ENCODE measurements at places on chromosomes 3 and 15.

GRCh38 chr15:44082558-44083157, 112.4 kb downstream of the FRMD5 start:
- peak; percentile 43 for DNase-seq

- no peak for DNase-seq
Observed at GRCh38 chr3:154458560-154458959, 28.6 kb upstream of the GPR149 start.

GRCh38 chr3:152197937-152198336, 70.8 kb upstream of the MBNL1 start:
- DNase-seq: no peak

- DNase-seq: no peak
Observed at GRCh38 chr15:41839781-41840491, 1.3 kb downstream of the PLA2G4B start.

DNA sequence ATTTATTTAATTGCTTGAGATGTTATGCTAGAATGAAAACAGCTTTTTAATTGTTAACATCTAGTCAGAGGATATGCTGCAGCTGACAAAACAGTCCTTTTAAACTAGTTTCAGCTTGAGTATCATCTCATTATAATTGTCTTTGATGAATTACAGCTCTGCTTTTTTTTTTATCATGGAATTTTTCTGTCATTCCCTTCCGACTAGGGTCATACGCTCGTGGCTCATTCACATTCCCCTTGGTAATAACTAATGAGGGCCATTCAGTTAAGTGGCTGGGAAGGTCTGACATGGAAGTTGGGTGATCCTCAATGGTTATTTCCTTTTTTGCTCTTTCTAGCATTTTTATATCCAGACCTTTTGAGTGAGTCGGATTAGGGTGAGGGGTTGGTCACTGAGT, 77.0 kb downstream of the PGPEP1L start:
- no peak for DNase-seq

DNA sequence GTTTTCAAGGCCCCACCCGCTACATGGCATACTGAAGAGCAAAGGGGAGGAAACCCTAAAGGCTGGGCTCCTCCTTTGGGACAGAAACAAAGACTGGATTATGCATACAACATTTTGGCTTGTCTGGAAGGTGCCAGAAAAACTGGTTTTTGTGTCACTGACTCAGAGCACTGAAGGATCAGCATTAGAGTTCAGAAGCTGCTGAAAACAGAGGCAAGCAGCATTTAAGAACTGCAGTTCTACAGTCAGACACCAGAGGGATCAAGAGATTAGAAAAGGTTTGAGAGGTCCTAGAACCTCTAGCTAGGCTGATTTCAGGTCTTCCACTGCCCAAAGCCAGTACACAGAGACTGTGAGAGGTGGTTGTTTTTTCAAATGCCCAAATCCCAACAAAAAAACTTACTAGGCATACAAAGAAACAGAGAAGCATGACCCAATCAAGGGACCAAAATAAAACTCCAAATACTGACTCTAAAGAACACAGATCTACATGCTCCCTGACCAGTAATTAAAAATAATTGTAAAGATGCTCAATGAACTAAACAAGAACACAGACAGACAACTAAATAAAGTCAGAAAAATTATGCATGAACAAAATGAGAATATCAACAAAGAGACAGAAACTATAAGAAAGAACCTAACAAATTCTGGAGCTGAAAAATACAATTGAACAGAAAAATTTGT, 91.2 kb downstream of the SENP2 start:
- DNase-seq: peak; percentile 82

DNA sequence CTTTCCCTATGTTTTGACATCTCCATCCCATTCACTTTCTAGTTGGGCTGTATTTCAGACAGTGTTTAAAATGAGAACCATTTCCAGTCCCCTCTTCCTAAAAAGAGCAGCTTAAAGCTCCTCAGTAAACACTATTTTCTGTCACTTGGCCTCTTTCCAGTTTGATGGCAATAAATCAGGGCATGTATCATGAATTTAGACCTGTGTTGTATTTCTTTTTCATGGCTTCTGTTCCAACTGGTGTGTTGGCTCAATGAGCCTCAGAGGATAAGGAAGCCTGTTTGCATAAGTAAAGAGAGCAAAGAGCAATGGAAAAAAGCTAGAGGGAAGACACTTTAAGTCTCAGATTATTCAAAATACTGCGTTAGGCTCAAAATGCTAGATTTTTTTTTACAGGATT, 7.2 kb downstream of the CCDC80 start:
- no peak for DNase-seq

GRCh38 chr3:9940746-9941145, 7.1 kb downstream of the CRELD1 start:
- DNase-seq: no peak

GRCh38 chr15:69962561-69962960, 135.2 kb downstream of the TLE3 start:
- no peak for DNase-seq

DNA sequence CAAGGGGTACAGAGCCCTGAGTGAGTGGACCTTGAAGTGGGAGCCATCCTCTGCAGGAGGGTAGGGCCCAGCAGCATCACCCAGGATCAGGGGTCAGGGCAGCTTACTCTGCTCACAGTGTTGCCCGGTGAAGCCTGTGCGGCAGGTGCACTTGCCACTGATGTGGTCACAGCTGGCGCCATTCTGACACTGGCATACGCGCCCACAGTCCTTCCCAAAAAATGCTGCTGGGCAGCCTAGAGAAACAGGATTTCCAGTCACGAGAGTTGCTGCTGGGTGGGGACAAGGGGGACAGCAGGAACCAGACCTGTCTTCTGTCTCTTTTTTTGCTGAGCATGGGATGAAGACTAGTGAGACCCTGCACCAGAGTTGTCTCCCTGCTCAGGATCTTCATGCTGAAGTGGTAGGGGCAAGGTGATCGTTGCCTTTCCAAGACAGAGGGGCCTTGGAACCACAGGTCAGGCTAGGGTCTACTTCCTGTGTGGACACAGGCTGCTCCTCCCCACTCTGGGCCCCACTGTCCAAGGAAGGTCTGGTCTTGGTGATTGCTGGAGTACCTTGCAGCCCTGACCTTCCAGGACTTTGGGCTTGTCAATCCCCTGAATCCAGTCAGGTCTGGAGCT, 46.9 kb downstream of the RAB11A start:
- DNase-seq: no peak

DNA sequence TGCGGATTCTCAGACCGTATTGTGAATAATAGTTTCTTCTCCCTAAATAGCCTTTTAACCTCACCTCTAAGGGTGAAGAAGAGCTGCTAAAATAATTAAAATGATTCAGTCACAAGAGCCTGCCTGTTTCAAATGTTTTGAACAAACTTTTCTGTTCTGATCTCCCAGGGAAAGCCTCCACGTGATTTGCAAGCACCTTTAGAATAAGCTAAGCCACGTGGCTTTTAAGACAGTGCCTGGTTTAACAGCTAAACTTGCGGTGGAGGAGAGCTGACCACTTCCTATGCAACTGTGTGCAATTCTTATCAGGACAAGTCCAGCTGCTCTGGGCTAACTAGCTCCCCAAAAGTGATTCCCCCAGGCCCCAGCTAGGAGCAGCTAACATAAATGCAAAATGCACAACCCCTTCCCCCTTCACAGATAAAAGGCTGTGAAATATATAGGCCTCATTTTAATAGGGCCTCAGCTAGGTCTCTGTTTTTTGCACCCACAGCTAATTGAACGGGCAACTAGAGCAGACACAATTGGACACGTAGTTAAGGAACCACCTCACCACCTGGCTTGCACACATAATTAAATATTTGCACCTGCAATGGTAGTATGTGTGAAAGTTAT, 401.2 kb upstream of the NR2F2 start:
- peak; percentile 50 for DNase-seq

DNA sequence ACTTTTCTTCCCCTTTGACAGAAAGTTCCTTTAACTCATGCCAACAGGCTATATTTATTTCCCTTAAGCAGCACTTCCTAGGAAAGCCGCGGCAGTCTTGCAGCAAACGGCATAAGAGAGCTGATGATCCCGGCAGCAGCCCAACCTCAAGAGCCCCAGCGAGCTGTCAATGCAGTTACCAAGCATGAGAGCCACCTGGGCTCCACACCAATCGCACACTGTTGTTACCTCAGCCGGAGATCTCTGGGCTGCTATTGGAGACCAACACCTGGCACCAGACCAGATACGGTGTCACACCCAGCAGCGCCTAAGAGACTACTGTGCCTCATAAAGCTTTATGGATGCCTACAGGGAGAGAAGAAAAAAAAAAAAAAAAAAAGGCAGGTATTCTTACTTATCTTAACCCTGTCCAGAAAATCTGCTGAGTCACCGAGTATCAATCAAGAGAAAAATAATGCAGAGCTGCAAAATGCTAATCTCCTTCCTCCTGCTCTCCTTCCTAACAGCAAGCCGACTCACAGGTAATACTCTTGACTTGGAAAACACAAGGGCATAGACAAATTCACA, 11.7 kb downstream of the ABCC5 start:
- DNase-seq: peak; percentile 37

- DNase-seq: no peak
Observed at GRCh38 chr15:63211549-63211948, 22.1 kb downstream of the RAB8B start.

- no peak for DNase-seq
Observed at GRCh38 chr3:2268779-2269178, 170.1 kb downstream of the CNTN4 start.

DNA sequence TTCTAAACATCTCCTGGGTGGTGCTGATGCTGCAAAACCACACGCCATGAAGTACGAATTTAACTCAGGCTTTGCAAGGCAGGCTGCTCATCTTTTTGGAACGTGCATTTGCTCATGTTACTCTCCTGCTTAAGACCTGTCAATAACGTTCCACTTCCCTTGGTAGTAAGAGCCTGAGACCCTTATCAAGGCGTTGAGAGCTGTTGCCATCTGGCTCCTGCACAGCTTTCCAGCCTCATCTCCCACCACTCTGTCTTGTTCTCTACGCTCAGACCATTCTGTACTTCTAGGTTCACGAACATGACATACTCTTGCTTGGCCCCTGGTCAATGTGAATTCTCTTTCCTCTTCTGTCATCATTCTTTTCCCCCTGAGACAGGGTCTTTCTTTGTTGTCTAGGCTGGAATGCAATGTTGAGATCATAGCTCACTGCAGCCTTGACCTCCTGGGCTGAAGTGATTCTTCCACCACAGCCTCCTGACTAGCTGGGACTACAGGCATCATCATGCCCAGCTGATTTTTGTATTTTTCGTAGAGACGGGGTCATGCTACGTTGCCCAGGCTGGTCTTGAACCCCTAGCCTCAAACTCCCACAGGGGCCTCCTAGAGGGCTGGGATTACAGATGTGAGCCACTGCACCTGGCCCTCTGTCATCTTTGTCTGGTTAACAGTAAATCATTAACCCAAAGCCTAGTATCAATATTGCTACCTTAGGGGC, 202.8 kb downstream of the CADPS start:
- no peak for DNase-seq

- DNase-seq: no peak
Observed at GRCh38 chr3:88444251-88444650, 294.5 kb downstream of the C3orf38 start.

- peak; percentile 34 for DNase-seq
Observed at GRCh38 chr15:97023488-97023844, 693.0 kb downstream of the NR2F2 start.

GRCh38 chr3:50415061-50415460, 55.7 kb upstream of the TMEM115 start:
- no peak for DNase-seq

DNA sequence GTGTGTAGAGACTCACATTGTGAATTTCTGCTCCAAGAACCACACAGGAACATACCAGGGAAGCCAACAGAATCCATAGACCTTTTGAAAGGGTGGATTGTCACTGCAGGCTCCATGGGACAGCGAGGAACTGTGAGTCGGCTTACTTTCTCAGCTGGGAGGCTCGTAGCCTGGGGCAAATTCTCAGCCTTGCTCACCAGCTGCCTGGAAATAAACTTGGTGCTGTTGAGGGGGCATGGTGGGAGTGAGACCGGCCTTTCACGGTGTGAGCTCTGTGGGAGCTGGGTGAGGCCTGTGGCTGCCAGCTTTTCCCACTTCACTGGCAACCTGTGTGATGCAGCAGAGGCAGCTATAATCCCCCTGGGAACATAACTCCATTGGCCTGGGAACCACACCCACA, 146.6 kb upstream of the P2RY1 start:
- DNase-seq: no peak

GRCh38 chr15:90200534-90201129, 498 bp upstream of the SEMA4B start:
- no peak for DNase-seq

- DNase-seq: no peak
Observed at GRCh38 chr3:139716908-139717485, 39.2 kb upstream of the NMNAT3 start.

- no peak for DNase-seq
Observed at GRCh38 chr15:32738666-32739065, 20.9 kb downstream of the GREM1 start.

GRCh38 chr3:152458376-152459117, 189.8 kb downstream of the MBNL1 start:
- peak; percentile 47 for DNase-seq

GRCh38 chr15:82307714-82308081, 41.6 kb downstream of the GOLGA6L10 start:
- no peak for DNase-seq

- no peak for DNase-seq
Observed at GRCh38 chr3:136069933-136070332, 104.4 kb downstream of the PPP2R3A start.

Data from iris pigment epithelial cell (primary cell).